ENCODE measurements at places on chromosomes 1 and 21.

DNA sequence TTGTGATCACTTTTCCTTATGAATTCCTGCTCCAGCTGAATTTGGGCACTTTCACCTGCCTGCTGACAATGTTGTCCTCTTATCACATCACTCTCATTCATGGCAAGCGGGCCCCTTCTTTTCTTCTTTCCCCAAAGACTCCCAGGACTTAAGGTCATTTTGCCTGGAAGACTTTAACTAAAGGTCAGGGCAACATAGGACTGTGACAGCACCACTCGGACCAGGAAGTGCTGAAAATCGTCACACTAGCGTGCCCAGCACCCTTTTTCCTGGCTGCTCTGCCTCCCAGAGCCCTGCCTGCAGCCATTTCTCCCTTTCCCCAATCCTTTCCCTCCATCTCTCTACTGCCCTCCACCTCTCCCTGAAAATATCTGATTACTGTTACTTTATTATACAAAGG is 35.4 kb downstream of the CD34 start:
- no peak for DNase-seq

GRCh38 chr1:7014640-7014930 is 229.3 kb downstream of the CAMTA1 start:
- DNase-seq: no peak

DNA sequence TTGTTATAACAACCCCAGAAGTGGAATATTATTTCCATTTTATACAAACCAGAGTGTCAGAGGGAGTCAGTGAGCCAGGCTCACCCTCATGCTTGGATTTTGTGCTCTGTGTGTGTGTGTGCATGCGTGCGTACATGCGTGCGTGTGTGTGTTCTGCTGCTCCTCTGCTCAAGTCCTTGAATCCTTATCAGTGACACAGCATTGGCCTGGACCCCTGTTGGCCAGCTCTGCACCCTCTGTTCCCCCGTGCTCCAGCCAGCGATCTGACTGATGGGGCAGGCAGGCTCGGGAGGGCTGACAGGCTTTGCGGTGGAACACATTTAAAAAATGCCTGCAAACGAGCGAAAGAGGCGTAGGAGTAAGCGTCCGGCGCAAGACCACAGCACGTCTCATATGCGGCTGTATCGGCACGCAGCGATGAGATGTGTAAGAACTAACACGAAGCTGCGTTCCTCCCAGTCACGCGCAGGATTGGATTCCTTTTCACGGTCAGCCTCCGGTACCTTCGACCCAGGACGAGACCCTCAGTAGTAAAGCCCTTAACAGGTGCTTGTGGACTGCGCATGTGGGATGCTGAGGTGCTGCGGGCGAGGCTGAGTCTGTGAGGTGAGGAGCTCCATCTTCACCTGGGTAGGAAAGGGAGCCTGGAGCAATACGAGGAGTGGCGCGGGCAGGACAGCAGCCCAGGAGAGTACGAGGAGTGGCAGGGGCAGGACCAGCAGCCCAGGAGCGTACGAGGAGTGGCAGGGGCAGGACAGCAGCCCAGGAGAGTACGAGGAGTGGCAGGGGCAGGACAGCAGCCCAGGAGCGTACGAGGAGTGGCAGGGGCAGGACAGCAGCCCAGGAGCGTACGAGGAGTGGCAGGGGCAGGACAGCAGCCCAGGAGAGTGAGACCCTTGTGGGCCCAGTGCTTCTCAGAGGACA is 130.9 kb downstream of the GALNT2 start:
- DNase-seq: no peak

DNA sequence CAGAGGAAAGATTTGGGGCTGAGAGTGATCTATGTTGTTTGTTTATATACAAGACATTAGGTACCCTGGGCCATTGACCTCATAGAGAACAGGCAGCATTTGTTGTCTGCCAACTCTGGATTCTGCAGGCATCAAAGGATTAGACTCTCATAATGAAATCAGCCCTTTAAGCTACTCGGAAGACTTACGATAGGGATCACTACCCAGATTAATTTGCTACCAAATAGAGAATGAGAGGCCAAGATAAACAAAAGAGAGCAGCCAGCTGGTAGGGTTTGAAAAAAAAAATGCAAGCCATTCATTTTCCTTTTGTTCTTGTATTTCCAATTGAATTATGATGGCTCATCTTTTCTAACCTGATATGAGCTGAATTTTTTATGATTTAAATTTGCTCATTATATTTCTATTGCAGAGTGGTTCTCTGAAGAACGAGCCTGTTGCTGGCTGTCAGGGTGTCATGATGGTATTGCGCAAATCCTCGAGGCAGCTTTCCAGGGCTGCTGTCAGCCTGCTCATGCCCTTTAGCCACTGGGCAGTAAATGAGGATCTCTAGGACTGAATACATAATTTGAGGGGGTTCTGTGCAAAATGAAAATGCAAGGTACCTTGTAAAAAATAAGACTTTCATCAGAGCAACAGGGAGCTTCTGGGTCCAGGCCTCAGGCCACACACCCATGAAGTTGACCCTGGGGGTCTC is 116.4 kb upstream of the KCNJ15 start:
- no peak for DNase-seq

DNA sequence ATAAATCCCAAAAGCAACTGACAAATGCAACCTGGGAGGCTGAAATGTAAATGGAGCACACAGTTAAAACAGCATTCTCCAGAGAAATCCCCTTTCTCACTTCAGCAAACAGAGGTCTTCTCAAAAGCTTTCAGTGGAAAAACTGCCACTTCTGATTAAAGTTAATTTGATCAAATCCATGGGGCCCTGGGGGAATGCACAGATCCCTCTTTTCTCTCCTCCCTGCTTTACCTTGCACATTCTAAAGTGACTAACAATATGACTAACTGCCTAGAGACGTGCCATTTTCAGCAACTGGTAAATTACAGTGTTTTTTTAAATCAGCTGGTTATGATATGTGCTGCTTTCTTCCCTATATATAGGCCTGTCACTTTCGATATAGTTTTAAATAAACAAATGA is 142.5 kb downstream of the RERE start:
- DNase-seq: no peak

DNA sequence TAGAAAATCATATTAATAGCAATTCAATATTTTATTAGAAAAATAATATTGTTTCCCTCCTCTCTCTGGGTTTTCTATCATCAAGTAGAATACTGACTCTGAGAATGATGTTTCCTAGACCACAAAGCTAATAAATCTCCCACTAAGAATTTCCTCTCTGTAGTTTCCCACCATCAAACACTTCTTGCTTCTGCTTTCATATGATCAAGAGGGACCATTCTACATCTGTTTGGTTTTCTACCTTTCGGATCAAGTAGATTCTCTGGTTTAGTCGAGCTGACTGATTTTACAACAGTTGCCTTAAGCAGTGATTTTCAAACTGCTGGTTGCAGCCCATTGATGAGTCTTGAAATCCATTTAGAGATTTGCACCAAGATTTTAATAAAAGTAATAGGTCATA is 240.2 kb upstream of the PTBP2 start:
- no peak for DNase-seq

DNA sequence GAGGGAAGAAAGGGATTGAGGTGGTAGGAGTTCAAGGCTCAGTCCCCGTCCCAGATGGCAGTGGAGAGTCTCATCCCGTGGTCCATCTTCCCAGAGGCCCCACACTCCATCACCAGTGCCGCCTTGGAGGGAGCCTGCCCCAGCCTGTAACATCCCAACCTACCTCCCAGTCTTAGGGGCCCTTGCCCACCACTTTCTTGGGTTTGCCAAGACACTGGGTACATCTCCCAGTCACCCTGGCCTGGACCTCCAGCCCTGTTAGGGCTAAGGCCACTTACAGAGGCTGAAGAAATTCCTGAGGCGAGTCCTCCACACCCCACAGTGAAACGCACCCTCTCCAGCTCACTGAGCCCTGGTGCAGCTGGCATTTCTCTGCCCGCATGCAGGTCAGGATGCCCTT is 3.3 kb downstream of the TMEM200B start:
- DNase-seq: no peak

- DNase-seq: no peak
These were observed 65.7 kb downstream of the NENF start for GRCh38 chr1:212498283-212499040.

DNA sequence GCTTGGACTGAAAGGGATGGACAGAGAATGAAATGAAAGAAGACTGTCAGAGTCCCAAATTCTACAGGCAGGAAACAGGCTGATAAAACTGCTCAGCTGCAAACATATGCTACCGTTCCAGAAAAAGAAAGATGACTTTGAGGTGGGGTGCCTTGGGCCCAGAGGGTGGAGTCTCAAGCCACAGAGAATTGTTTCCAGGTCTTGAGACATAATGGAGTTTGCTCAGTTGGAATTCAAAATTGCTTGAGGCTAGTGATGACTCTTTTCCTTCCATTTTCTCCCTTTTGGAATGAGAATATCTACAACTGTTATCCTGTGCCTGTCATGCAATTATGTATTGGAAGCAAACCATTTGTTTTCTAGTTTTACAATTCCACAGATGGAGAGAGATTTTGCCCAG is 23.6 kb upstream of the PSEN2 start:
- no peak for DNase-seq

DNA sequence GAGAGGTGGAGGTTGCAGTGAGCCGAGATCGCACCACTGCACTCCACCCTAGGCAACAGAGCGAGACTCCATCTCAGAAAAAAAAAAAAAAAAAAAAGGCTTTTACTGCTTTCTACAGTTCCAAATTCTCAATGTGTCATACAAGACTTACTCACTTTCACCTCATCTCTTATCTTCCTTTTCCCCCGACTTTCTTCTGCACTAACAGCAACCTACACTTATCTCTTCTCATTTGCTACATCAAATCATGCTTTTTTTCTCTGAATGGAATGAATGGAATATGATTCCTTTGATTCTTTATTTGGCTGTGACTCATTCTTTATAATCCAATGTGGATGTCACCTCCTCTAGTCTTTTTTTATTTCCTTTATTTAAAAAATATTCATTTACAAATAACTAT is 168.4 kb upstream of the DMRTA2 start:
- no peak for DNase-seq

DNA sequence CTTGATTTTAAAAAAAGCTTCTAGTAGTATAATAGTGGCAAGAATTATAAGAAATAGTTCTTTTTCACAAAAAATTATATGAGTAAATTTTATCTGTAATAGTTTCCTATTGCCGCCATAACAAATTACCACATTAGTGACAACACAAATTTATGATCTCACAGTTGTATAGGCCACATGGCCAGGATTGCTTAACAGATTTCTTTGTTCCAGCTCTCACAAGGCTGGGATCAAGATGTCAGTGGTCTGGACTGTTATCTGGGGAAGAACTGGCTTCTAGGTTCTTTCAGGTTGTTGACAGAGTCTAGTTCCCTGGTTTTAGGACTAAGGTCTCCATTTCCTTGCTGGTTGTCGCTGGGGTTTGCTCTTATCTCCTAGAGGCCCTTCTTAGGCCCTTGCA is 236.4 kb downstream of the USP25 start:
- no peak for DNase-seq

GRCh38 chr1:215277532-215277931 is 195.0 kb downstream of the KCNK2 start:
- DNase-seq: no peak

GRCh38 chr1:60896701-60897363 is 185.5 kb upstream of the NFIA start:
- no peak for DNase-seq

GRCh38 chr21:16085421-16085820 is 355.6 kb downstream of the USP25 start:
- DNase-seq: no peak

- no peak for DNase-seq
These were observed 16.4 kb downstream of the LDLRAD1 start for GRCh38 chr1:54001591-54001990.

DNA sequence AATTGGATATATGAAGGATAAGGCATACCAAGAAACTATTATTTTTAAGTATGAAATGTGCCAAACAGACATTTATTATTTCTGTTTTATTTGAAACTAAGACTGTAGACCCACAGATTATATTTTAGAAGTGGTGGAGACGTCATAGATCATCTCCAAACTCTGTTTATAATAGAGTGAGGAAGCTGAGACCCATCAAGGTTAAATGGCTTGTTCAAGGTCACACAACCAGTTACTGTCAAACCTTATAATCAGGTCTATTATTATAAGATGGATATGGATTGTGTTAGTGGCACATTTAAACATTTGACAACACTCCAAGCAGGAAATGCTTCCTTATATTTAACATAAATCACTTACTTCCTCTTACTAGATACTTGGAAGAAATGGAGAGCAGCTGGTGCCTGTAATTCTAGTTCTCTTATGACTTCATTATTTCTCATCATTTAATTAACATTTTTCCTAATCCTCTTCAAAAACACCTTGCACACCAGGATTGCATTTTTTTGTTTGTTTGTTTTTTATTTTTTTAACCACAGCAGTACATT is 117.0 kb downstream of the NEK7 start:
- DNase-seq: no peak

GRCh38 chr1:154198756-154199562 is 7.1 kb upstream of the TPM3 start:
- no peak for DNase-seq

DNA sequence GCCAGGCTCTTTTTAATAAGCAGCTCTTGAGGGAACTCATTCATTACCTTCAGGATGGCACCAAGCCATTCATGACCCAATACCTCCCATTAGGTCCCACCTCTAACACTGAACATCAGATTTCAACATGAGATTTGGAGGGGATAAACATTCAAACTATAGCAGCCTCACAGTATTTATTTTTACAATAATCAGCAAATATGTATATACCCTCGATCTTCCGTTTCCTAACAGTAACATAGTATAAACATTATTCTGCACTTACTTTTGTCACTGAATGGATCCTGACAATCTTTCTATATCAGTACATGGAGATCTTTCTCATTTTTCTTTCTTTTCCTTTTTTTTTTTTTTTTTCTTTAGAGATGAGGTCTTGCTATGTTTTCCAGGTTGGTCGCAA is 5.4 kb downstream of the CATSPER4 start:
- DNase-seq: no peak

DNA sequence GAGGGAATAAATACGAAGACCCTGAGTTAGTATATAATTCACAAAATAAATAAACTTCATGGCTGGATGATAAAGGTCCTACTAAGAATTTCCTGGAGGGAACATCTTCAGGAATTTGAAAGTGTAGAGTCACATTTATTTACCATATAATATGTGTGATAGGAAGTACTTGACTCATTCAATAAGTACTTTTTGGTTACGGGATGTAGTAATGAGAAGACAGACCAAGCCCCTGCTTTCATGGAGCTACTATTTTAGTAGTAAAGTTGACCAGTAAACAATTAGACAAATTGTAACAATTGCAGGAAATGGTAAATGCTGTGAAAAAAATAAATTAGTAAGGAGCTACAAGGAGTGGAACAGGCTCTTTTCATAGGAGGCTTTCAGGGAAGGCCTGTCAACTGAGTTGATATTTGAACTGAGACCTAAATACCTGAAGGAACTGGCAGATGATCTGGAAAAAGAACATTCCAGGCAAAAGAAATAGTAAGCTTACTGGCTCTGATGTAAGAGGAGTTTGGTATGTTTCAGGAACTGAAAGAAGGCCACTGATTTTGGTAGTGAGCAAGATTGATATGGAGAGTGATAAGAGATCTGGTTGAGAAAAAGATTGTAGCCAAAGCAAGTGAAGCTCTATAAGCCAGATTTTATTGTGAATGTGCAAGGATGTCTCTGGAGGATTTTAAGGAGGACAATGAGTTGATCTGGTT is 36.2 kb downstream of the CAMSAP2 start:
- no peak for DNase-seq

- no peak for DNase-seq
These were observed 68.5 kb downstream of the OBSCN start for GRCh38 chr1:228276174-228276831.

- DNase-seq: no peak
These were observed 1560.3 kb downstream of the MRPL39 start for GRCh38 chr21:24046829-24047443.

GRCh38 chr21:26715878-26716506 is 129.2 kb downstream of the ADAMTS1 start:
- DNase-seq: no peak

- no peak for DNase-seq
These were observed 5.9 kb upstream of the FCGR2A start for GRCh38 chr1:161499099-161500039.

Data from stimulated activated CD4-positive, alpha-beta T cell treated with anti-CD3 and anti-CD28 coated beads, Interleukin-1b, Interleukin-23, amount 100 ng/mL, for 24 hours (primary cell).